ENCODE measurements at places on chromosomes 7 and 10.

GRCh38 chr7:98619450-98620321 is 2.6 kb downstream of the NPTX2 start:
- DNase-seq: no peak

GRCh38 chr7:100122067-100122466 is 2.6 kb downstream of the CNPY4 start:
- DNase-seq: no peak

DNA sequence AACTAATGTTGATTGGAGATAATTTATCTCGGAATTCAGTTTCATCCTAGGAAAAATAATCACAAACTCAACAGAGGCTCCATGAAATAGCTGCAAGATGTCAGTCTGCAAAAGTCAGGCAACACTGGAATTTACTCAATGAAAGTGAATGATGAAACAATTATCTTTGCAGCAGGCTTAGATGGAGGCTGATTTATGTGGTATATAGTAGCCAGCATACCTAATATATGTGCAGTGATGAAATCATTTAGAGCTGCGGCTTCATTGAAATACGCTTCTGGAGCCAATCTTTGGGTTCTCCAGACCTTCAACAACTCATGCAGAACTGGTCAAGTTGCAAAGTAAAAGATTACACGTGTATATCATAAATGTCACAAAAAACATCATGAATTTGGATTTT is 113.3 kb downstream of the ITGA8 start:
- DNase-seq: no peak

- DNase-seq: no peak
These were observed 119.1 kb downstream of the NRBF2 start for GRCh38 chr10:63252095-63252762.

DNA sequence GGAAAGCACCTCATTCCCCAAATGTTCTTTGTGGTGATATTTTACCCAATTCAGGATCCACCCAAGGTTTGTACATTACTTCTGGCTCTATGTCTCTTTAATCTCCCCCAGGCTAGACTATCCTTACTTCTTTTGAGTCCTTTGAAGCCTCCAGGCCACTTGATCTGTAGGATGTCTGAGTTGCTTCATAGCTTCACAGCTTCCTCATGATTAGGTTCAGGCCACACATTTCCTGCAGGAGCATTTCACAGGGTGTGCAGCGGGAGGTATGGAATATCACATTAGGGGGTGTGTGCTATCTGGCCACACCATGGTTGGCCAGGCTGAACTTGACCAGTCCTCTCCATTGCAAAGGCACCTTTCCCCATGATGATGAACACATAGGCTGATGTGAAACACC is 18.7 kb downstream of the TSPAN15 start:
- DNase-seq: no peak
